ENCODE measurements at places on chromosomes 2 and 18. TPM values are rescaled to one million over a fixed set of nuclear protein-coding genes. Genes with fewer than 3 reads are reported as not detected.

DNA sequence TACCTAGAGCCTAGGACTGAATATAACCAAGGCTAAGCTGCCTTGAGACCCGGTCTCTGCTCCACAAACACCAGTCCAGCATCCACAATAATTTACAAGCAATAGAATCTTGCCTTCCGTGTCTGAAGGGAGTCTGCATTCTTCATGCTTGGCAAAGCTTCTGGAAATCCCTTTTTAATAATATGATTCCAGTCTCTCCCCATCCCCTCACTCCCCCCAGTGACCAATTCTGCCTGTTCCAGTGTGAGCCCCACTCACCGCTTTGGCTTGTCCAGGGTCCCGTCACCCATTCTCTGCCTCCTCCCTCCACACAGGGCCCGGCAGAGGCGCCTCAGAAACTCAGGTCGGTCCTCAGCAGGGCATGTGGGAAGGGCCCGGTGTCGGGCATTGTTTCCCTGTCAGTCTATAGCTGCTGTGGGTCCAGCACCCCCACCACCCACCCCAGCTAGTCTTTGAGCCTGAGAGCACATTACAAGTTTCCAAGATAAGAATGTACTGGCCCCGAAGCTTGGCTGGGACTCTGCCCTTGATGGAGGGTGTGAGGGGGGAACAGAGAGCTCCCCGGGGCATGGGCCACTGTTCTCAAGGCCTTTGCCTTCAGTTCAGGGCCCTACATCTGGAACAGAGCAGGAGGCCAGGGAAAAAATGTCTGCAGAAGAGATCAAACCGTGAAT lies 129.7 kb upstream of the MYCN start:
- no peak for DNase-seq

- DNase-seq = no peak
These were observed 6.1 kb downstream of the CTDSP1 start for GRCh38 chr2:218405746-218406208.

The ABCG5 gene
- not detected for total RNA-seq

DNA sequence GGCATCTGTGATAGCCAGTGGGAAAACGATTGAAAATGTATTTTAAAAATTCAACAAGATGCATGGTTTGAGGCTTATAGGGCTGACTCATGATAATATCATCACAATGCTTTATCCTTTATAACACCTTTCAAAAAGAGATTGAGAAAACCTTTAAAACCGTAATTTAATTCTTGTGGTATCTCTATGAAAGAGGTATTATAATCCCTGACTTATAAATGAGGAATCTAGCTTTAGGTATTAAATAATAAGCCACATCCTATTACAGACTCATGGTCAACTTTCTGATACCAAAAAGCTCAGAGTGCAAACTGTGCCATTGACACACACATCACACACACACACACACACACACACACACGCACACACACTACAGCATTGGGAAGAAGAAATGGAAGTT lies 134.6 kb upstream of the RAB12 start:
- no peak for DNase-seq

The SLC9A4 gene
- not detected for total RNA-seq

DNA sequence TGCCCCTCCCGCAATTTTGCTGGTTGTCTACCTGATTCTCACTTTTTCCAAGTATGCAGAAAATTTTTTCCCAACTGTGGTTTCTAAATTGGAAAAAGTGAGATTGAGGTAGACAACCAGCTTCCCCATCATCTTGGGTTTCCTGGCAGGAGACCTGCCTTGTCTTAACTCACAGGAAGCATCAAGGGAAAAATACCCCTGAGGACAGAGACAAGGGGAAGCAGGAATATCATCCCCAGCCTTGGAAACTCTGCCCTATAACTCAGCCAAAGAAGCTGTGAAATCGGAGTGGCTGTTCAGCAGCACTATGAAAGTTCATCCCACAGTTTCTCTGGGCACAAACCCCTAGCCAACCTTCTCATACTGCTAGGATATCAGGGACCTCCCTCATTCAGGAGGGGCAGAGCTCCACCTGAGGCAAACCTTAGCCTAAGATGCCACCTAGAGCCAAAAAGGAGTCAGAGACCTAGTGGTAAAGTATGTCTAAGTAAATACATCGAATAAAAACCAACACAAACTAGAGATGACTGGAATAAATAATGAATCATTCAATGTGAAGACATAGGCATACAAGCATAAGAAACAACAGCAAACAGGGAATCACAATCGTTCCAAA lies 68.2 kb downstream of the ZSWIM2 start:
- no peak for DNase-seq

- peak; percentile 82 for DNase-seq
These were observed 249.9 kb upstream of the RBBP8 start for GRCh38 chr18:22683196-22683676.

- DNase-seq = no peak
These were observed 88.0 kb downstream of the C1D start for GRCh38 chr2:67974559-67975430.

GRCh38 chr18:7830468-7830867 lies 263.4 kb downstream of the PTPRM start:
- no peak for DNase-seq

The ALMS1 gene
- total RNA-seq = 22.0 TPM

GRCh38 chr2:206647985-206648384 lies 5.7 kb downstream of the FAM237A start:
- DNase-seq = no peak

GRCh38 chr2:1814616-1815015 lies 70.3 kb upstream of the PXDN start:
- DNase-seq = no peak

DNA sequence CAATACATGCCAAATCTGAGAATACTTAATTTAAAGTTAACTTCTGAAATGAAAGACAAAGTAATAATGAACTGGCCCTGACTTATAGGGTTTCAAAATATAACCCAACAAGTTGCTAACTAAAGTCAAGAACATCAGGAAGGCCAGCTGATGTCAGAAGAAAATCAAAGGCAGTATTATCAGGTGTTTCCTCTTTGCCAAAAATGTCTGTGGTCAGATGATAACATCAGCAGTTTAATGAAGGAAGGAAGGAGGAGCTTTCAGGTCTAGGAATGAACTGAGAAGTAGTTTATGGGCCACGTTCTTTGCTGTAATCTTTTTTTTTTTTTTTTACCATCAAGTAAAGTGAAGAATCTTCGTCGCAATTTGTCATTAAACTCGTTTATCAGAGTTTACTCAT lies 40.9 kb downstream of the CDH2 start:
- DNase-seq = no peak

GRCh38 chr2:38947241-38948239 lies 57.9 kb downstream of the ARHGEF33 start:
- DNase-seq = peak; percentile 38

- DNase-seq = no peak
These were observed 152.5 kb downstream of the DTNA start for GRCh38 chr18:34862561-34862960.

The NTSR2 gene
- not detected for total RNA-seq

The LRRC30 gene
- total RNA-seq = not detected

The UGT1A8 gene
- total RNA-seq = not detected

- DNase-seq = no peak
These were observed 275.7 kb downstream of the MYCN start for GRCh38 chr2:16215902-16216557.

DNA sequence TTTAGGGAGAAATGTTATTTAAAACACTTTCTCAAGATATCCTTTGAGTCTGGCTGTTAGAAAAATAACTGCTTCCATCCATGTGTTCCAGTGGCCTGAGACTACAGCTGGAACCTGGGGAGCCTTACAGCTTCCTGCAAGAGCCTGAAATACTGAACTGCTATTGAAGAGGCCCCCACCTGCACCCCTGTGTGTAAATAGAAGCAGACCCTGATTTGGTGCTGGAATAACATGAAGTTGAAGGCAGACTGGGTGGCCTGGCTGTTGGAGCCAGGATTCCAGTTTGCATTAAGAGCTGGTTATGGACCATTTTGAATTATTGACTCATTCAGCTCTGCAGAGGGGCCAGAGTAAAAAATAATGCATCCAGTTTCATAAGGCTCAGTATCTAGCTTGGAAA lies 61.9 kb downstream of the DIS3L2 start:
- DNase-seq = no peak

- DNase-seq = no peak
These were observed 31.6 kb downstream of the SUCLG1 start for GRCh38 chr2:84427235-84428138.

GRCh38 chr2:160510617-160511016 lies 17.0 kb upstream of the RBMS1 start:
- no peak for DNase-seq
